ENCODE measurements at places on chromosomes 11 and 22. TPM values are rescaled to one million over a fixed set of nuclear protein-coding genes. Genes with fewer than 3 reads are reported as not detected.

The MS4A4E gene
- not detected for total RNA-seq

The NXPE4 gene
- total RNA-seq = not detected

The SLC7A4 gene
- total RNA-seq = not detected

The KCNK4 gene
- not detected for total RNA-seq

The ZNF70 gene
- total RNA-seq = 6.7 TPM

Data from smooth muscle cell of the umbilical artery (primary cell).